ENCODE measurements at places on chromosomes 16 and 17. TPM values are rescaled to one million over a fixed set of nuclear protein-coding genes. Genes with fewer than 3 reads are reported as not detected.

The PPM1E gene
- 0.26 TPM for total RNA-seq

- H3K4me3 ChIP-seq: no peak overlapping the region
- H3K27me3 ChIP-seq: no peaks in the 10 kb centered on the region
- no peak overlapping the region for H3K27ac ChIP-seq
Observed at GRCh38 chr16:19766988-19767387, 48.9 kb downstream of the IQCK start.

GRCh38 chr17:79750650-79751545 lies 20.2 kb downstream of the ENPP7 start:
- no peak overlapping the region for H3K4me3 ChIP-seq
- no peak overlapping the region for H3K27ac ChIP-seq
- peaks cover 6% of the 10 kb centered on the region for H3K4me1 ChIP-seq
- peaks cover 9% of the 10 kb centered on the region for H3K27me3 ChIP-seq
- H3K36me3 ChIP-seq: no peaks in the 10 kb centered on the region

GRCh38 chr17:74677558-74678466 lies 34.9 kb downstream of the CD300LF start:
- H3K27me3 ChIP-seq: peaks cover 6% of the 10 kb centered on the region
- DNase-seq: no peak
- peaks cover 11% of the 10 kb centered on the region for H3K4me1 ChIP-seq
- H3K27ac ChIP-seq: no peak overlapping the region

- H3K4me1 ChIP-seq: no peaks in the 10 kb centered on the region
- DNase-seq: no peak
- H3K4me3 ChIP-seq: no peak overlapping the region
- peaks cover 2% of the 10 kb centered on the region for H3K27me3 ChIP-seq
- peaks cover 4% of the 10 kb centered on the region for H3K36me3 ChIP-seq
- H3K27ac ChIP-seq: no peak overlapping the region
Observed at GRCh38 chr16:14338236-14338635, 267.1 kb downstream of the MRTFB start.

GRCh38 chr16:85523602-85524364 lies 89.3 kb upstream of the GSE1 start:
- H3K27me3 ChIP-seq: peaks cover 17% of the 10 kb centered on the region
- H3K4me1 ChIP-seq: peaks cover 13% of the 10 kb centered on the region
- no peak overlapping the region for H3K4me3 ChIP-seq
- peaks cover 8% of the 10 kb centered on the region for H3K36me3 ChIP-seq
- no peak overlapping the region for H3K27ac ChIP-seq

GRCh38 chr17:55316499-55316898 lies 51.7 kb downstream of the HLF start:
- peaks cover 4% of the 10 kb centered on the region for H3K27me3 ChIP-seq
- no peak overlapping the region for H3K4me3 ChIP-seq
- DNase-seq: no peak
- H3K27ac ChIP-seq: no peak overlapping the region
- H3K36me3 ChIP-seq: no peaks in the 10 kb centered on the region

DNA sequence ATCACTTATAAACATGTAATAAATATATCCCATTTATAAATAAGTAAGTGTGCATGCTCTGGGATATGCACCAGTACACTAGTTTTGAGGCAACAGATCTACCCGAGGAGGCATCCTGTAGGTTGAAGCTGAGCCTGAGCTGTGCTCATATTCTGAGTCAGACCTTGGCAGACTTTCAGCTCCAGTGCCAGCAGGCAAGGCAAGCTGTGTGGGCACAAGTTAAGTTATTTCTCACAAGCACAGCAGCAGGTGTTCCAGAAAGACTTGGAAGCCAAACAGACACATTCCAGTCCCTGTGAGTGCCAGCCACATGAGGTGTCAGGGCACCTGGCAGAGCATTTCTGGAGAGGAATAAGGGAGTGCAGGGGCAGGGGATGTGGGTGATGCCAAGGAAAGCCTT lies 1.3 kb upstream of the CLEC19A start:
- no peak for DNase-seq
- peaks cover 6% of the 10 kb centered on the region for H3K27me3 ChIP-seq
- H3K4me3 ChIP-seq: no peak overlapping the region
- H3K27ac ChIP-seq: no peak overlapping the region
- H3K4me1 ChIP-seq: no peaks in the 10 kb centered on the region
- no peaks in the 10 kb centered on the region for H3K36me3 ChIP-seq

The ARHGAP23 gene
- 70.5 TPM for total RNA-seq

DNA sequence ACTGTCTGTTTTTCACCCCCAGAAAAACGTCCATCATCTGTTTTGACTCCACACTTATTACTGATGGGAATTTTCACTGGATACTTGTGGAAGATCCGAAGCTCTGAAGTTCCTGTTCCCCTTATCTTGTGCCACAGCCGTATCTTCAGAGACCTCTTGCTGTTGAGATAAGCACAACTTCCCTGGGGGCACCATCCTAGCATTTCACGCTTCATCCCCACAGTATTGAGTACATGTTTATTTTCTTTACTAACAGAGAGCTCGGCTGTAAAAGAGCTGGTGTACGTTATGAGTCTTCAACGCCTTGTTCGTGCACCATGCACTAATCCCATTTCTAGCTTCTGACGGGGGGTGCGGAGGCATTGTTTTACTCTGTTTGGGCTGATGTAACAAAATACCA lies 813.6 kb upstream of the EEF2KMT start:
- no peak overlapping the region for H3K27ac ChIP-seq
- no peak overlapping the region for H3K4me3 ChIP-seq
- DNase-seq: peak; percentile 16
- H3K36me3 ChIP-seq: no peaks in the 10 kb centered on the region
- peaks cover 25% of the 10 kb centered on the region for H3K4me1 ChIP-seq

The MRPS23 gene
- total RNA-seq: 39.3 TPM

The CARD14 gene
- total RNA-seq: 0.64 TPM

DNA sequence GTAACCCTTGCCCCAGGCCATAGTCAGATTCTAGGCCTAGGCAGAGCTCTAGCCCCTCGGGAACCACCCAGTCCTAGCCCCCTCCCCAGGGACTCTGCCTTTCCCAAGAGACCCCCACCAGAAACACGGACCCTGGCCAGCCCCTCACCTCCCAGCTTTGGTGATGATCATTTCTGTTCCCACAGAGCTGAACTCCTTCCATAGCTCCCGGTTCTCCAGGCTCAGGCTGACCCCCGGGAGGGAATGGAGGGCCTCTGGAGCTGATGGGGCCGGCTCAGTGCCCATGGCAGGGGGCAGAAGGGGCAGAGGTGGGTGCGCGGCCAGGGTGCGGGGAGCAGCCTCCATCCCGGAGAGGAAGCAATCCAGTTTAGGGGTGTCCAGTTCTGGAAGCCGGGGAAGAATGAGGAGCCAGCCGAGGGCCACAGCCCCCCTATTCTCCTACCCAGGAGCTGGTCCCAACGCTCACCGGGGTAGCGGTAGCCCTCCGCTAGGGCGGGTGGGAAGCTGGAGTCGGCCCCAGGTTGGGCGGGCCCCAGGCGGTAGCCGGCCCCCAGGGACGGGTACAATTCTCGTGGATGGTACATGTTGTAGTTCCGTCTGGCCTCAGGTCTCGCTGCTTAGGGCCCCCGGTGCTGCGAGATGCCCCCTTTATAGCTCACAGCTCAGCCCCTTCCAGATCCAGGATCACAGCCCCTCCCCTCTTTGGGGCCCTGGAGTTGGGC lies 953 bp downstream of the TBX6 start:
- H3K27me3 ChIP-seq: peaks cover 18% of the 10 kb centered on the region
- H3K4me1 ChIP-seq: peaks cover 16% of the 10 kb centered on the region
- no peak overlapping the region for H3K4me3 ChIP-seq
- peaks cover 20% of the 10 kb centered on the region for H3K36me3 ChIP-seq
- no peak for DNase-seq

The TBX2 gene
- total RNA-seq: 0.23 TPM

DNA sequence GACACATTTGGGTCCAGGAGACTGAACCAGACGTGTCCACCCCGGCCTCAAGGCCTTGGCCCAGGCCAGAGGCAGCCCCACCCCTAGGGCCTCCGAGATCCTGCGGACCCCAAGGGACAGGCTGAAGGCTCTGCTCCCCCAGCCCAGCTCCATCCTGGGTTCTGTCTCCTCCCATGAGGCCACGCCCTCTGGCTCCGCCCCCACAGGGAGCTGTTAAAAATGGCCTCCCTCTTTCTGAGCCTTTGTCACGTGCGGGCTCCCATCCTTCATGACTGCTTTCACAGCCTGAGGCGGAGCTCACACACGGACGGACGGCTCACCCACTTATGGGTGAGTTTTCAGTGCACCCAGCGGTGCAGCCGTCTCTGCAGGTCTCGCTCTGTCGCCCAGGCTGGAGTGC lies 6.5 kb upstream of the CACNA1H start:
- no peak overlapping the region for H3K27ac ChIP-seq
- H3K27me3 ChIP-seq: peaks cover 14% of the 10 kb centered on the region
- no peak overlapping the region for H3K4me3 ChIP-seq
- DNase-seq: no peak
- H3K4me1 ChIP-seq: no peaks in the 10 kb centered on the region

GRCh38 chr16:84911486-84912216 lies 91.9 kb downstream of the CRISPLD2 start:
- no peaks in the 10 kb centered on the region for H3K4me1 ChIP-seq
- H3K27me3 ChIP-seq: peaks cover 3% of the 10 kb centered on the region
- no peaks in the 10 kb centered on the region for H3K36me3 ChIP-seq
- no peak overlapping the region for H3K4me3 ChIP-seq
- DNase-seq: no peak

- no peak overlapping the region for H3K27ac ChIP-seq
- H3K4me1 ChIP-seq: no peaks in the 10 kb centered on the region
- H3K4me3 ChIP-seq: no peak overlapping the region
- no peaks in the 10 kb centered on the region for H3K27me3 ChIP-seq
Observed at GRCh38 chr16:53159781-53160436, 105.1 kb downstream of the CHD9 start.

The CFAP52 gene
- total RNA-seq: not detected

The SGF29 gene
- total RNA-seq: 18.6 TPM

The PGAP3 gene
- total RNA-seq: 11.2 TPM

DNA sequence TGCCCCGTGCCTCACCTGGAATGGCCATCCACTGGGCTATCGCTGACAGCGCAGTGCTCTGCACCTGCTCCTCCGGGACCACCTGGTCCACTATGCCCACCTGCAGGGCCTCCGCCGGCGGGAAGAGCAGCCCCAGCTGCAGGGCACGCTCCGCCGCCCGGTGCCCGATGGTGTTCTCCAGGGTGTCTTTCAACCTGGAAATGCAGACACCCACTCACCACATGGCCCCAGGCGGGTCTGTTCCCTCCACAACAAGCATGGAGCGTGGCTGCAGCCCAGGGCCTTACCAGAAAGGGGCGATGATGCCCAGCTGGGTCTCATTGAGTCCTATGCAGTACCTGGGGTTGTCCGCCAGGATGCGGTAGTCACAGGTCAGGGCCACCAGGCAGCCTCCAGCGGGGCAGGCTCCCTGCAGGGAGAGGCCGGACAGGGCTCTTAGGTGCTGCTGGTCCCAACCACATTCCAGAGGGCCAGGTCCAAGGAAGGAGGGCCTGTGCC lies 6.8 kb downstream of the DNASE1L2 start:
- no peak overlapping the region for H3K27ac ChIP-seq
- DNase-seq: no peak
- H3K27me3 ChIP-seq: peaks cover 4% of the 10 kb centered on the region
- H3K4me1 ChIP-seq: no peaks in the 10 kb centered on the region
- no peak overlapping the region for H3K4me3 ChIP-seq
- H3K36me3 ChIP-seq: peaks cover 10% of the 10 kb centered on the region

The SLFN14 gene
- 0.95 TPM for total RNA-seq

GRCh38 chr17:82278786-82279391 lies 5.4 kb upstream of the CSNK1D start:
- peaks cover 3% of the 10 kb centered on the region for H3K36me3 ChIP-seq
- peaks cover 30% of the 10 kb centered on the region for H3K4me1 ChIP-seq
- H3K27ac ChIP-seq: peak overlapping the region; percentile 64
- no peak for DNase-seq
- peaks cover 23% of the 10 kb centered on the region for H3K27me3 ChIP-seq
- peak overlapping the region; percentile 62 for H3K4me3 ChIP-seq

DNA sequence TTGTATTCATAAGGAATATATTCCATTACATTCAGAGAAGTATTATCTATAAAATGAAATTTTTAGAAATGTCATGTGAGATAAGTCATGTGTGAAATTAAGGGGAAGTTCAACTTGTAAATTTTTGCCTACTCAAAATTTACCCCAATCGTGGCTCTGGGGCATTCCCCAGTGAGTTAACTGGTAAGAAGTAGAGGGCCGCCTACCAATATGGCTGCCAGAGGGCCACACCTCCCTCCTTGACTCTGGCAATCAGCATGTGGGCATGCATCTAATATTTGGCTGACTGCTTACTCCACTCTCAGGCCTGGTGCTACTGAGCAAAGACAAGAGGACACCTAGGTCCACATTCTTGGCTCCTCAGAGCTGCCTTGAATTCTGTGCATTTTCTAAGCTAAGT lies 39.7 kb upstream of the CNTNAP4 start:
- no peak for DNase-seq
- no peaks in the 10 kb centered on the region for H3K4me1 ChIP-seq

DNA sequence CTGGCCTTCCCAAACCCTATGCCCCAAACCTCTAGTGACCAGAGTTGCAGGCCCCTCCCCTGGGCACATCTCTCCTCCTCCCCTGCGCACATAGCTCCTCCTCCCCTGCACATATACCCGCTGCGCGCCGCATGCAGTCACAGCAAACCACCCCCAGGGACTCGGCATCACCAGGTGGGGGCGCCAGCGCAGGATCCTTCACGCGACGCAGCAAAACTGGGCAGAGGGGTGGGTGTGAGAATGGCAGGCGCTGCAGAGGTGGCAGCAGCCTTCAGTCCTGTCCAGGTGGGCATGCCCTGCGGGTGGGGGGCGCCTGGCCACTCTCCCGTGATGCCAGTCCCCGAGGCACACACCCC lies 5.6 kb downstream of the CORO6 start:
- no peaks in the 10 kb centered on the region for H3K36me3 ChIP-seq
- H3K4me3 ChIP-seq: peak overlapping the region; percentile 74
- DNase-seq: peak; percentile 91
- H3K4me1 ChIP-seq: peaks cover 18% of the 10 kb centered on the region
- H3K27ac ChIP-seq: no peak overlapping the region

The TP53TG3F gene
- total RNA-seq: not detected

DNA sequence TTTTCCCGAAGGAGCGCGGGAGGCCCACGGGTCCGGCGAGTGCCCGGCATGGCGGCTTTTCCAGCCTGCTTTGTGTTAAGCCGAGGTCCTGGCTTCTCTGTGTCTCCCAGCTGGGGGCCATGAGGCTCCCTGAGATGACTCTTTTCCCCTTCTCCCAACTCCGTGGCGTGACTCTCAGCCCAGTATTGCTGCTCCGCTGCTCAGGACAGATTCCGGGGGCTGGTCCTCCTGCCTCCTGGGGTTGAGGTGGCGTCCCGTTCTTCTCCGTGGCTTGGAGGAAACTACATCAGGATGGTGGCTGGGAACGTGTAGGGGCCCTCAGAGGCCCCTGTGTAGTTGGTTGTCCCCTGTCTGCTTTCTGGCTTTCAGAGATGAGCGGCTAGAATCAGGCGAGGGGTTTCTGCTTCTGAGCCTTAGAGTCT lies 951 bp downstream of the GPS1 start:
- H3K4me3 ChIP-seq: peak overlapping the region; percentile 85
- H3K27me3 ChIP-seq: peaks cover 9% of the 10 kb centered on the region
- H3K27ac ChIP-seq: no peak overlapping the region
- peaks cover 2% of the 10 kb centered on the region for H3K36me3 ChIP-seq
- no peaks in the 10 kb centered on the region for H3K4me1 ChIP-seq

- no peaks in the 10 kb centered on the region for H3K36me3 ChIP-seq
- H3K4me1 ChIP-seq: peaks cover 18% of the 10 kb centered on the region
- H3K4me3 ChIP-seq: no peak overlapping the region
Observed at GRCh38 chr16:79407005-79407404, 193.5 kb downstream of the MAF start.

- H3K4me3 ChIP-seq: no peak overlapping the region
- no peaks in the 10 kb centered on the region for H3K36me3 ChIP-seq
- H3K27me3 ChIP-seq: peaks cover 6% of the 10 kb centered on the region
- no peak for DNase-seq
- H3K4me1 ChIP-seq: no peaks in the 10 kb centered on the region
Observed at GRCh38 chr16:18048853-18049546, 287.5 kb downstream of the NPIPA8 start.
